ENCODE measurements at places on chromosomes 16 and 17.
A peak's percentile ranks its signal among the peaks of the same experiment; 100 is the strongest.

GRCh38 chr16:70163596-70163995, 10.0 kb upstream of the CLEC18C start:
- DNase-seq: no peak

GRCh38 chr17:36482611-36483504, 3.6 kb upstream of the ZNHIT3 start:
- DNase-seq: peak; percentile 34

GRCh38 chr16:85645021-85645589, 32.0 kb downstream of the GSE1 start:
- no peak for DNase-seq

- no peak for DNase-seq
These were observed 73.0 kb downstream of the SEC14L1 start for GRCh38 chr17:77213778-77214132.

GRCh38 chr17:7130621-7131422, 16.2 kb upstream of the ASGR2 start:
- DNase-seq: no peak

DNA sequence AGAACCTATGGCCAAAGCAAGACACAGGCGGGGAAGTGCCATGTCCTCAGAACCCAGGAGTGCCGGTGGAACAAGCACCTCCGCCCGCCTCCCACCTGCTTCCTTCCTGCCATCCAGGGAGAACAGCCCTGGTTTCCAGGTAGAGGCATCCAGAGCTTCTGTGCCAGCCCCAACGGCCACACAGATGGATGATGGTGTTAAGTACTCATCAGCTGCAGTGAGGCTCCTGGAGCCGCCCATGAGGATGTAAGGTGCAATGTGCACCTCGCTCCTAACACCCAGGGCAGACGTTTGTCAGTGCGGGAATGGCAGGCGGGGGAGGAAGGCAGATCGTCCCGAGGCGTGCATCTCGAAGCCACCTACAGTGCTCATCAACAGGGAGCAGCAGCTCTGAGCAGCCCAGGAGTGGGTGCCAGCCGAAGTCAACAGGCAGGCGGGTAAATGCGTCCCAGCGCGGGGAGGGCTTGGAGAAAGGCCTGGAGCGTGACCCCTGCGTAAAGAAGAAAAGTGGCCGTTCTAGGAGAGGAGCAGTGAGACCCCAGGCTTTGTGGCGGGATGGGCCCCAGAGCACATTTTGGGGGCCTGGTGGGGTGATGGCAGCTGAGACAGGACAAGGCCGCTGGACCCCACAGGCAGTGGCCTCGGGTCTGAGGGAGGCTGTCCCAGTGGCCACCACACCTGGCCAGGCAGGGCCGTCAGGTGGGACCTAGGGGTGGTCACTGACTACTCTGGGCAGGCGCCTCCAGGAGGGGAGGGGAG, 46.1 kb upstream of the ACSF3 start:
- DNase-seq: no peak

GRCh38 chr16:78786635-78787034, 687.2 kb downstream of the WWOX start:
- no peak for DNase-seq

DNA sequence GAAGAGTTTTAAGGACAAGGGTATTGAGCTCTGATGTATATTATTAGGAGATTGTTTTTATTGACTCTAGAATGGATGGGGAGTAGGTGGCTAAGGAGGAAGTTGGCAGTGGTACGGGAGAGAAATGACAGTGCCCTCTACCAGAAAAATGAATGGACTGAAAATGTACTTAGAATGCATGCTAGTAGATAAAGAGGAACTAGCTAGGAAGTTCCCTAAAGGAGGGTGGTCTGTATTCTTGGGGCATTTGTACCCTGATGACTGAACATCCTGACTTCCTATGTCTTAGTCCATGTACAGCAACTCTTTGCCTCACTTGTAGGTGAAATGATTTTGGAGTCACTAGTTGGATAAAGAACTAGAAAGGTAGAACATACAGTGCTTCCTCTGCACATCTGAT, 581.5 kb upstream of the RBFOX1 start:
- no peak for DNase-seq

GRCh38 chr17:77492446-77493237, 351.9 kb downstream of the SEC14L1 start:
- DNase-seq: no peak

DNA sequence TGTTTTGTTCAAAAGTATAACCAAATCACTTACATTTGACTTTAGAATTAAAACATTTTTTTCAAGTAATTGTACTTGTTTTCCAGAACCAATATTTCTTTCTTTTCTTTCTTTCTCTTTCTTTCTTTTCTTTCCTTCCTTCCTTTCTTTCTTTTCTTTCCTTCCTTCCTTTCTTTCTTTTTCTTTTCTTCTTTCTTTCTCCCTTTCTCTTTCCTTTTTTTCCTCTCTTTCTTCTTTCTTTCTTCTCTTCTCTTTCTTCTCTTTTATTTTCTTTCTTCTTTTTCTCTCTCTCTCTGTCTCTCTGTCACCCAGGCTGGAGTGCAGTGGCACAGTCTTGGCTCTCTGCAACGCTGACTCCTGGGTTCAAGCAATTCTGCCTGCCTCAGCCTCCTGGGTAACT, 26.4 kb upstream of the PSMC5 start:
- DNase-seq: no peak

DNA sequence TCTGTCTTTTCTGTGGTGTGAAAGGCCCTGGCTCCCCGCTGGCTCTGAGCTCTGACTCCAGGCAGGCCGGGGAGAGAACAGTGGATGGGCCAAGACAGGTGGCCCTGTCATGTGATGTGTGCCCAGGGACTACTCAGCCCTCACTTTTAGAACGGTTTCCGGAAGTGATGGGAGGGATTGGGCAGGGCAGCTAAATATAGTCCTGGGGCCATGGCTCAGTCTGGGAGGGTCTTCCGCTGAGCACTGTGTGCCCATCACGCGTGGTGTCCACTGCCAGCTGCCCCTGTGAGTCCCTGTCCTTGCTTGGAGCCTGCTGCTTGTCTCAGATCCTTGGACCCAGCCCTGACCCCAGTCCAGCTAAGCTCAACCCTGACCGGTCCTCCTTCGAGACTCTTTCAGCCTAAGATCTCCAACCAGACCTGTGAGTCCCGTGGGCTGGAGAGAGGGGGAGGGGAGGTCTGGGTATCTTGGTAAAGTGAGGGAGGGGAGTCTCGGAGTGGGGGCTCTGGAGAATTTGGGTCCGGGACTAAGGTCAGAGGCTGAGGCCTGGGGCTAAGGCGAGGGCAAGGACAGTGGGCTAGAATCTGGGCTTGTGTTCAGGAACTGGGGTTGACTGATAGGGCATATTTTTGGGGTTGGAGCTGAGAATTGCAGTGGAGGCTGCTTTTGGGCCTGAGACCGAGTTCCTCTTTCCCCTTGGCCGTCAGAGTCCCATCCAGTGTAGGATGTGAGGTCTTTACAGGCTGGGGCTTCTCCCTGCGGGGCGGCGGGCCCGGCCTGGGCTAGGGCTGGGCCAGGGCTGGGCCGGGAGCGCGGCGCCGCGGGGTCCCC, at the start of gene TRIM72:
Gene TRIM72, plus strand, starts transcription at position 243 of the 831 bp plus-strand sequence. CDS start 620 bp downstream, outside the sequence.
- DNase-seq: no peak

- DNase-seq: no peak
These were observed 4.2 kb downstream of the ADCY9 start for GRCh38 chr16:4111748-4112696.

- no peak for DNase-seq
These were observed 35.4 kb upstream of the GAN start for GRCh38 chr16:81279392-81279791.

DNA sequence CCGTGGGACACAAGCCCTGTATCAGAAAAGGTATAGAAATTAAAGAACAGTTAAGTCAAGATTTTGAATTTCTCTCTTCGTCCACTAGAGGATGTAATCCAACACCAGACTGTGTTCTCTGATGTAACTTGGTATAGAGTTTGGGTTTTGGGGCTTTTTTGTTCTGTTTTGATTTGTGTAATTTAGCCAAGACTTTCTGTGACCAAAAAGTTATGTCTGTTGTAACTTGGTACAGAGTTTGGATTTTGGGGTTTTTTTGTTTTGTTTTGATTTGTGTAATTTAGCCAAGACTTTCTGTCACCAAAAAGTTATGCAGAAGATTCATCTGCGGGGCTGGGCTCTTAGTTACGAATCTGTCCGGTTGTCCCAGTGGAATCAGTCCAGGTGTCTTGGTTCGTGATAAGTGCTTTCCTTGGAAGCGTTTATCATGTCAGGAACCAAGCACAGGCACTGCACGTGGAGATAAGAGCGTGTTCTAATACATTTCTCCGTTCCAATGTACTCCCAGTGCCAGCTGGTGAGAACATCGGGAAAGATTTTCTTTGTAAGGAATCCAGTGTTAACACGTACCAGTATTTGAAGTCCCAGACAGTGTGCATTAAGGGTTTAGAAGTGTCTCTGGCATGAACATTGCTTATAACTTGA, 44.1 kb upstream of the SEC14L1 start:
- DNase-seq: no peak

DNA sequence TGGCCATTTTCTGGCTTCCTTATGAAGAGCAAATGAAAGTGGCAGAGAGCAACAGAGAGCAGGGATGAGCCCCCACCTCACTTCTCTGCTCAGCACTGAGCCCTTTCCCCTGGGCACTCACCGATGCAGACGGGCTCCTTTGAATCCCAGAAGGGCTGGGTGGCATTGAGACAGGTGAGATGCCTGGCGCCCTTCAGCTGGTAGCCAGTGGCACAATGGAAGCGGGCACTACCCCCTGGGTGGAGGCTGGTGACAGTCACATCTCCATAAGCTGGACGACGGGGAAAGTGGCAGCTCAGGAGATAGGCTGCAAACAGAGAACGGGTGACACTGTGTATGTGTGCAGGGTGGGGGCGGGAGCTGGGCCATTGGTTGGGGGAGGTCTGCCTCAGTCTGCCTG, 12.5 kb upstream of the PHF12 start:
- no peak for DNase-seq

- no peak for DNase-seq
These were observed 2.5 kb upstream of the ABCC12 start for GRCh38 chr16:48158296-48158695.
